ENCODE measurements at places on chromosomes 7 and 10.

DNA sequence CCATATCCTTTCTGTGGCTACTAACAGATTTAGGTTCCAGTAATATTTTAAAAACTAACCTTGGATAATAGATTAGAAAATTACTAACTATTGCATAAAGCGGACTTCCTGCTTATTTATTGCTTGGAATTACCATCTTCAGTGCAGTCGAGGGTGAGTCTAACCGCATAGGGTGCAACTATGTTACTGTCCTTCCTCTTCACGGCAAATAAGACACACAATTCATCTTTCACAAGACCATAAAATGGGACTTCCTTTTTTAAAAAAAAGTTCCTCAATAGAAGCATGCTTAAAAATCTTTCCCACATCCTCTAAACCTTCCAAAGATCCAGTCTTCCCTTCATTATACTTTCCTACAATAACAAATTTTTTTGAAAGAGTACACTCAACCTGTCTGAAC lies 2.1 kb downstream of the SLC25A40 start:
- DNase-seq = no peak

DNA sequence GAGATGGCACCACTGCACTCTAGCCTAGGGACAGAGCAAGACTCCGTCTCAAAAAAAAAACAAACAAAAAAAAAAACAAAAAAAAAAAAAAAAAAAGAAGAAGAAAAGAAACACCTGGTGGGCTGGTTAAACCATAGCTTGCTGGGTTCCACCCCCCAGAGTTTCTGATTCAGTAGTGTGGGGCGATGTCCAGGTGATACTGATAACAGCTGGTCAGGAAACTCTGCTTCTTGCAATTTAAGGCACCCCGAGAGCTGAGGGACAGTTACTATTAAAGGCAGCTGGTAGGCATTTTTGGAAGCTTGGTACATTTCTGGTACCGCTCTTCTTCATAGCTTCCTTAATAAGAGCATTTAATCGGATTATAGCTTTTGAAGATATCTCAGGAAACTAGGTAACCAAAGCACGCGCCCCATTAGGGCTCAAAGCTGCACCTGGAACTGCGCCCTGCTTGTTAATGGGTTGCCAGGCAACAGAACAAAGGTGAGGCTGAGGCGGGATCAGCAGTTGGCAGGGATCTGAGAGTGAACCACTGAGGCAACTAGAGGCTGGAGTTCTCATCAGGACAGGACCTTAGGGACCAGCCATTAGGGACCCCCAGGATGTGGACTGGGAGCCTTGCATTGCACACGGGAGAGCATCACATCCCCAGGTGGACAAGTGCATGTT lies 6.5 kb upstream of the SDK1 start:
- DNase-seq = no peak

DNA sequence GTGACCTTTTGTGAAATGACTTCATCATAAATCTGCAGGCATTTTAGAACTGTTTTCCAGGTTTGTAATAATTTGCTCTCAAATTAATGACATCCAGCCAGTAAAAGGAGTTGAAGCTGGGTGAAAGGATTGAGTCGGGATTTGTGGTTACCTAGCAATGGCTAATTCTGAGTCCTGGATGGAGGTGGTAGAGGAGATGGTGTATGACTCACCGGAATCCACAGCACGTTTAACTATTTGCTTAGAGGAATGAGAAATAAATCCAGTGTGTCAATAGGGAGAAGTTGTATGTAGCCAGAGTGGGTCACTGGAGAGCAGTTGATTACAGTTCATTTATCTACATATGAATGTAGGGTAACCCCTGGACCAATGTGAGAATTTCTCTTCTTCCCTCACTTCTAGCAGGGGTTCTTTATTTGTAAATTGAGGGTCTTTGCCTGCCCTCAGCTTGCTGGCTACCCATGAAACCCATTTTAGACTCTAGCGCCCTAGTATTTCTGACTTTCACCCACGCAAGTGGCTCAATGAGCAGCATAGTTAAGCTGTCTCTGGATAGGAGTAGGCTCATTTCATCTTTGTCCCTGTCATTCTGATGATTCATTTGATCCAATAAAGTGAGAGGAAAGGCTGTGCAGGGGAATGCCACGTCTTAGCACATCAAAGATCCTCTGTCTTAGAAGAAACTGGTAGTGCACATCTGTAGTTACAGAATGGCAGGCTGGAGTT lies 547.8 kb downstream of the SORCS3 start:
- no peak for DNase-seq

GRCh38 chr7:123070702-123071286 lies 75.3 kb upstream of the TAS2R16 start:
- no peak for DNase-seq

DNA sequence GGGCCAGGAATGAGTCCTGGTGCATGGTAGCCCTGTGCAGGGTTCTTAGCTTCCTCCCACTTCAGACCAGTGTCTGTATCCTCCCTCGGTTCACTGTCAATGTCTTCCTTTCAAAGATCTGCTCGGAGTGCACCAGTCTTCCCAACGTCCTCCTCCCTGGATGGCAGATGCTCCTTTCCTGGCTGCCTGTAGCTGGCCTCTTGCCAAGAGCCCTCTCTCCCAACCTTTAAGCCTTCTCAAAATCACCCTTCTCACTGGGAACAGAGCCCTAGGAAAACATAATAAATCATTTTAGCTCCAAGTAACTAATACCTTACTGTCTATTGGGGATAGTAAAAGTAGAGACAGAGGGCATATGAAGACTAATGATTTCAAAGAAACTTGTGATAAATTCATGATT lies 490.6 kb downstream of the CCSER2 start:
- DNase-seq = no peak

Data from endothelial cell (in vitro differentiated cells).